CD14-positive monocyte (primary cell): ENCODE measurements at places on chromosomes 3 and 15. TPM values are rescaled to one million over a fixed set of nuclear protein-coding genes. Genes with fewer than 3 reads are reported as not detected.

The CPN2 gene
- polyA plus RNA-seq = not detected

The TXNRD3 gene
- 0.22 and 0.57 TPM in 2 replicates for polyA plus RNA-seq

The P2RY13 gene
- polyA plus RNA-seq = 45.6 TPM

The CP gene
- 0.04 TPM in 1 of 2 replicates, not detected in the other for polyA plus RNA-seq

The DOCK3 gene
- polyA plus RNA-seq = 0.03 TPM

The ASB7 gene
- polyA plus RNA-seq = 5.3 TPM

The SKOR1 gene
- polyA plus RNA-seq = not detected

The GOLGA6L10 gene
- polyA plus RNA-seq = 0.08 and 0.12 TPM in 2 replicates

The CDCP1 gene
- polyA plus RNA-seq = 0.42 TPM

The ALPK3 gene
- 0.02 TPM for polyA plus RNA-seq

The RBPMS2 gene
- not detected in 2 replicates for polyA plus RNA-seq

The BCL2A1 gene
- 257 and 465 TPM in 2 replicates for polyA plus RNA-seq

The SLC6A20 gene
- polyA plus RNA-seq = not detected in 2 replicates

The DNAH1 gene
- 0.25 TPM for polyA plus RNA-seq

The SLC24A5 gene
- not detected for polyA plus RNA-seq

The PLCB2 gene
- polyA plus RNA-seq = 56.5 TPM

The TMCO5A gene
- not detected in 2 replicates for polyA plus RNA-seq

The LMCD1 gene
- polyA plus RNA-seq = 0.51 TPM

The B3GALNT1 gene
- polyA plus RNA-seq = 0.41 TPM

The ITIH1 gene
- polyA plus RNA-seq = 0.75 TPM
